Activated CD4-positive, CD25-positive, alpha-beta regulatory T cell treated with anti-CD3 and anti-CD28 coated beads, Interleukin-2, amount 50 U/mL, for 24 hours (primary cell): ENCODE measurements at places on chromosomes 7 and 10.

- ATAC-seq = no peak
Observed at GRCh38 chr10:74634995-74635536, 191.3 kb upstream of the KAT6B start.

DNA sequence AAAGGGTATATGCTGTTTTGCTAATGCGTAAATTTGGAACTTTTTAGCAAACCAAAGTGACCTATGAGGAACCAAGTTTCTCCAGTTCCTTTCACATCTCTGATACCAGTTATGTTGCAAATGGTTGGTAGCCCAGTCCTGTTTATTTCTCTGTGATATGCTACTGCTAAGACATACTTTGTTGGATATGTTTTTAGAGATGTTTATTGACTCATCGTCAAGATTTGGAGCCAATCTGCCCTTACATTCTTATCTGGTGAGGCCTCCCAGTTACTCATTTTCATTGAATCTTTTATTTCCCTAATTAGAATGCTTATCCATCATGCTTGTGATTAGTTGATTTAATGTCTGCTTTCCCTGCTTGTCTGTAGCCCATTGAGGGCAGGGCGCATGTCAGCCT, 58.9 kb downstream of the LRGUK start:
- no peak for ATAC-seq

DNA sequence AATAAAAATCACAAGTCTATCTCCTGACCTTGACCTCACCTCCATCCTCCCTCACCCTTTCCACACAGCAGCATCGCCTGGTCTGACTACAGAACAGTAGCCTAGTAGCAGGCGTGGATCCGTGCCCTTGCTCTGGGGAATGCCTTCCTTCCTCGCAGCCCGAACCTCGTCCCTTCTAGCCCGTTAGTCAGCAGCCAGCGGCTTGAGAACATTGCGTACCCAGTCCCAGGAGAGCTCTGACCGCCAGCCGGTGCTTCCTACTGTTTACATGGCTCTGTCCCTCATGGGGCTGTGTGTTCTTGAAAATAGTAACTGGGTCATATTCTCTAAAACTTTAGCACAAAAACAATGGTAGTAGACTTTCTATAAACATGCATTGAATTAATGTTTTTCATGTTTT, 682.7 kb upstream of the IGFBP3 start:
- ATAC-seq = no peak

DNA sequence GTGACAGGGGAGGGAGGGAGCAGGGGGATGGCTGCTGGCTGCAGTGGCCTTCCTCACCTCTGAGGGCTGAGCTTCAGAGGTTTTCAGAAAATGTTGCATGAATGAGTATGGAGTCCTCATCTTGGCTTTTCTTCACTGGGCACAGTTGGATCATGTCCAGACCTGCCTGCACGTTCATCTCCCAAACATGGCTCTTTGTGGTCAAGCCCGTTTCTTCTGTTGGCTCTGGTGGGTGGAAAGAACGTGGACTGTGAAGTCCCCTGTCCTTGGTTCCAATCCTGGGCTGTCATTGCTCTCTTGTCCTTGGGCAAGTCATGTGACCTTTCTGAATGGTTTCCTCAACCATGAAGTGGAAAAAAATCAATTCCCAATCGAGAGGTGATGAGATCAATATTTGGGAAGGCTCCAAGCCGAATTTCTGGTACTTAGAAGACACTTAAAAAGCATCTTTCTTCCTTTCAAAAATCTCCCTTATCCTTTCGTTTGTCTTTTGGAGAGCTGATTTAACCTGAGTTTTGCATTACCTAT, 34.5 kb downstream of the TSPAN14 start:
- ATAC-seq = no peak

- no peak for ATAC-seq
Observed at GRCh38 chr10:80133206-80133605, 676 bp downstream of the PLAC9 start.

GRCh38 chr7:41000042-41000441, 702.8 kb downstream of the INHBA start:
- no peak for ATAC-seq
